ENCODE measurements at places on chromosomes 2 and 18. TPM values are rescaled to one million over a fixed set of nuclear protein-coding genes. Genes with fewer than 3 reads are reported as not detected.

Gene CCDC150
- total RNA-seq: 1.5 TPM

GRCh38 chr18:46080156-46080555 is 8.1 kb upstream of the PSTPIP2 start:
- DNase-seq: no peak

DNA sequence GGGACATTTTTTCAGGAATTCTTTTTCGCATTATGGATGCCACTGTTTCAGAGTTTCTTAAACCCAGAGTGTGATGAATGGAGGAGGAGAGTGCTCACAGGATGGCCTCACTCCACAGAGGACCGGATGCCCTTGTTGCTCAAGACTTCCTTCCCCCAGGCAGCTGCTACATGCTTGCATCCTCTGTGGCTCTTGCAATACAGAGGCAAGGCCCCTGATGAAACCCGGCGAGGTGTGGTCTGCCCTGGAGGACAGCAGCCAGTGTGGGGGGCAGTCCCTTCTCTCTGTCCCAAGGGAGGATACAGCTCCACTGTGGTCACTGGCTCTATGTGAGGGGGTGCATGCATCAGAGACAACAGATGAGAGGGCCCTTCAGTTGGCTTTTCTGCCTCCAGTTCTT is 109.6 kb downstream of the SH3RF3 start:
- peak; percentile 94 for DNase-seq

Gene CABYR
- 0.59 TPM for total RNA-seq

GRCh38 chr2:15594291-15595256 is 2.9 kb downstream of the DDX1 start:
- no peak for DNase-seq

All from cardiac septum (tissue), 1 donor.